Astrocyte (in vitro differentiated cells and primary cell): ENCODE measurements at places on chromosomes 5 and 9. TPM values are rescaled to one million over a fixed set of nuclear protein-coding genes. Genes with fewer than 3 reads are reported as not detected.
A peak's percentile ranks its signal among the peaks of the same experiment; 100 is the strongest.

KIF24 gene
- 0.79 and 0.86 TPM in 2 replicates for total RNA-seq

MAMDC4 gene
- total RNA-seq: 8.5 and 9.3 TPM in 2 replicates

DDX31 gene
- total RNA-seq: 20.2 and 20.5 TPM in 2 replicates

ZDHHC11B gene
- 0.23 and 0.29 TPM in 2 replicates for total RNA-seq

IRX4 gene
- 0.53 and 0.68 TPM in 2 replicates for total RNA-seq

KIAA0825 gene
- total RNA-seq: 2.5 and 2.9 TPM in 2 replicates

ZSWIM6 gene
- total RNA-seq: 33.8 and 40.1 TPM in 2 replicates

NR6A1 gene
- total RNA-seq: 14.5 and 20.8 TPM in 2 replicates

IL31RA gene
- 4.7 and 5.7 TPM in 2 replicates for total RNA-seq

GFI1B gene
- not detected in 2 replicates for total RNA-seq

GRCh38 chr5:178235588-178235974 lies 3.0 kb upstream of the PHYKPL start:
- peaks cover 20% of the 10 kb centered on the region for H3K4me1 ChIP-seq
- DNase-seq: no peak
- no peaks in the 10 kb centered on the region for H3K36me3 ChIP-seq
- H3K27ac ChIP-seq: no peak overlapping the region

- H3K36me3 ChIP-seq: no peaks in the 10 kb centered on the region
- H3K27ac ChIP-seq: no peak overlapping the region
- H3K4me3 ChIP-seq: no peak overlapping the region
- no peak for DNase-seq
- H3K27me3 ChIP-seq: no peaks in the 10 kb centered on the region
These were observed 31.6 kb downstream of the DTWD2 start for GRCh38 chr5:118956727-118957126.

GRCh38 chr9:96395964-96396363 lies 12.5 kb upstream of the SLC35D2 start:
- H3K36me3 ChIP-seq: no peaks in the 10 kb centered on the region
- H3K27me3 ChIP-seq: no peaks in the 10 kb centered on the region
- no peak for DNase-seq
- H3K27ac ChIP-seq: no peak overlapping the region
- no peak overlapping the region for H3K4me3 ChIP-seq

- H3K27ac ChIP-seq: no peak overlapping the region
- H3K4me1 ChIP-seq: no peaks in the 10 kb centered on the region
- H3K36me3 ChIP-seq: peaks cover 63% of the 10 kb centered on the region
- H3K4me3 ChIP-seq: no peak overlapping the region
- no peaks in the 10 kb centered on the region for H3K27me3 ChIP-seq
These were observed 21.0 kb downstream of the TSC1 start for GRCh38 chr9:132923346-132923902.

- H3K27me3 ChIP-seq: no peaks in the 10 kb centered on the region
- no peaks in the 10 kb centered on the region for H3K4me1 ChIP-seq
- H3K27ac ChIP-seq: no peak overlapping the region
- H3K4me3 ChIP-seq: no peak overlapping the region
- peak; percentile 49 for DNase-seq
These were observed 68.1 kb downstream of the NIPBL start for GRCh38 chr5:36944607-36945225.

- peak overlapping the region; percentile 77 for H3K27ac ChIP-seq
- no peak overlapping the region for H3K4me3 ChIP-seq
- H3K27me3 ChIP-seq: no peaks in the 10 kb centered on the region
These were observed 136.7 kb downstream of the NUDT12 start for GRCh38 chr5:103425686-103426454.

DNA sequence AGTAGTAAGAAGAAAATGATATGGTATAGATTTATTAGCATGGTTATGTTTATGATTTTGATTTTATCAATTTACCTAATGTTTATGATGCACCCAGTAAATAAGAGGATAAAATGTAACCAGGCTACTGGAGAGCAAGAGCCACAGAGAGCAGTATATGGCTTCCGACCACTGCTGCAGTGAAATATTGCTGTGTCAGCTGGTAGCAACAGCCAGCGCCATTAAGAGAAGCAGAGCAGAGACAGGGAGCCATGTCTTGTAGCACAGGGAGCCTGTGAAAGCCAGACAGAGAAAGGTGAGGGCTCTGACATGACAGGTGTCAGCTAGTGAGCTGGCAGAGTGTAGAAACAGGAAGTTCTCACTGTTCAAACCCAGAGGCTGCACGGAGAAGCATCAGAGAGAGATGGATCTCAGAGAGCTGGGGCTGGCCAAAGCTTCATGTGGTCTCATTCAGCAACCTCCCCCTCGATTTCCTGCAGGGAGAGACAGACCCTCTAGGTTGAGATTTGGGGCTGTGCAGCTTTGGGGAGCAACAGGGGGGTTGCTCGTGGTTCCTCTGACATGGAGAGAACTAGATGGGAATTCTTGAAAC lies 202.1 kb downstream of the MED10 start:
- no peak for DNase-seq
- H3K36me3 ChIP-seq: no peaks in the 10 kb centered on the region
- H3K27me3 ChIP-seq: no peaks in the 10 kb centered on the region
- H3K4me3 ChIP-seq: no peak overlapping the region

GRCh38 chr5:110441035-110441434 lies 285.4 kb downstream of the TMEM232 start:
- H3K4me1 ChIP-seq: no peaks in the 10 kb centered on the region
- H3K36me3 ChIP-seq: no peaks in the 10 kb centered on the region
- H3K4me3 ChIP-seq: no peak overlapping the region
- H3K27ac ChIP-seq: no peak overlapping the region
- peak; percentile 18 for DNase-seq

- H3K27me3 ChIP-seq: no peaks in the 10 kb centered on the region
- peak; percentile 87 for DNase-seq
- H3K4me1 ChIP-seq: peaks cover 16% of the 10 kb centered on the region
- H3K27ac ChIP-seq: no peak overlapping the region
These were observed 195.5 kb upstream of the CLINT1 start for GRCh38 chr5:158054223-158055110.

- no peak for DNase-seq
- H3K4me1 ChIP-seq: no peaks in the 10 kb centered on the region
- no peak overlapping the region for H3K4me3 ChIP-seq
- no peaks in the 10 kb centered on the region for H3K36me3 ChIP-seq
- no peak overlapping the region for H3K27ac ChIP-seq
- no peaks in the 10 kb centered on the region for H3K27me3 ChIP-seq
These were observed 185.8 kb upstream of the ELAVL2 start for GRCh38 chr9:24011881-24012280.

- no peak for DNase-seq
- peak overlapping the region; percentile 70 for H3K4me3 ChIP-seq
- H3K27ac ChIP-seq: peak overlapping the region; percentile 53
- H3K36me3 ChIP-seq: no peaks in the 10 kb centered on the region
These were observed 776 bp downstream of the APBA1 start for GRCh38 chr9:69671311-69671878.

GRCh38 chr5:95809414-95809960 lies 13.0 kb downstream of the GLRX start:
- peak; percentile 33 for DNase-seq
- H3K4me1 ChIP-seq: peaks cover 19% of the 10 kb centered on the region
- H3K27ac ChIP-seq: no peak overlapping the region
- no peaks in the 10 kb centered on the region for H3K27me3 ChIP-seq
- H3K36me3 ChIP-seq: peaks cover 4% of the 10 kb centered on the region

DNA sequence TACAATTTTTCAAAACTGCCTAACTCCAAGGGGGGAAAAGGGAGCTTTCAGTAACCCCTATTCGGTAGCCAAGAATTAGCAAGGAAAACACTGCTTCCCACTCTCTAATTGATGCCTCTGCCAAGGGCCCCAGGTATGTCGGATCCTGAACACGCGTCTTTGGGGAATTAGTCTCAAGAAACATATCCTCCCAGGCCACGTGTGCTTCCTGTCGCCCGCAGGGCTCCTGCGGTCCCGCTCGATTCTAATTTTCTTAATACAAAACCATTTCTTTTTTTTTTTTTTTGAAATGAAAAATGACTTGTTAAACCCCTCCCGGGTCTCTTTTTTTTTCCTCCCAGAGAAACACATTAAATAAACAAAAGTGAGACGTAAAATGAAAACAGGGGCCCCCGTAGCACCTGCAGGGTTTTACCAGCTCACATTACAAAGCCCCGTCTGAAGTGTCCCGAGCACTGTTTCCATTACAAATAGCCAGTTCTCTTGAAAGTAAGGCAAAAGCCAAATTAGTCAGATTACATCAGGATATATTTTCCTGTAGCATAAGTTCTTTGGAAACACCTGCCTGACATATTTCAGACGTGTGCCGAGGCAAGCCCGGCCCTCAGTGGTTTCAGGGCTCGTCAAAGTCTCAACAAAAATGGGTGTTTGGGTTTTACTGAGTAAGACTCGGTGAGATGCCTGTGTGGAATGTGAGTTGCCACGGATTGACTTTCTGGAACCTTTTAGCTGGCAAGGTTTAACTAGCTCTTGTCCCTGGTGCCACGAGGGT lies 21.5 kb downstream of the SMIM23 start:
- no peaks in the 10 kb centered on the region for H3K36me3 ChIP-seq
- no peaks in the 10 kb centered on the region for H3K4me1 ChIP-seq
- peak; percentile 73 for DNase-seq
- H3K27me3 ChIP-seq: peaks cover 17% of the 10 kb centered on the region
- no peak overlapping the region for H3K27ac ChIP-seq

- no peak overlapping the region for H3K4me3 ChIP-seq
- no peaks in the 10 kb centered on the region for H3K36me3 ChIP-seq
- no peak overlapping the region for H3K27ac ChIP-seq
- no peaks in the 10 kb centered on the region for H3K27me3 ChIP-seq
- no peak for DNase-seq
These were observed 480.5 kb downstream of the EBF1 start for GRCh38 chr5:158619083-158619788.

DNA sequence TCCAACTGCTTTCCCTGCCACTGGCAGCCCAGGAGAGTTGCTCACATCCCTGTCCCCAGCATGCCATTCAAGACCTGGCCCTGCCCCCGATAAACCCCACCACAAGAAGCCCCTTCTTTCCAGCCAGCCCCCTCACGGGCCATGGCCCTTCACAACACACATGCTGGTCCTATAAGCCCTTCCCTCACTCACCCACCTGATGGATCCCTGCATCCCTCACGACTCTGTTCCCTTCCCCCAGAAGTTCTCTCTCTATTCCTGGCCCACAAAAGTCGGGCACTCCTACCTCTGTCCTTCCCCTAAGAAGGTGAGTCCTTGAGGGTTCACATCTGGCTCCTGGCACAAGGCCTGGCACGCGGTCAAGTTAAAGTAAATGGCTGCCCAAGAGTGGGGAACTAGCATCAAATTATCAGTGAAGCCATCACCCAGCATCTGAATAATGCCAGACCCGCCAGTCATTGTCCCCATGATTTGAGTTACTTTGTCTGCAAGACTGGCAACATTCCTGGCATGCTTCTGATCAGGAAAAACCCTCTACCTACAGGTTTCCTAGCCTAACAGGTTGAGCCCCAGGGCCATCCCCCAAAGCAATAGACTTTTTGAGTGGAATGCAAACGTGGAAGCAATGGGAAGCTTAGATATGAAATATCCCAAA lies 65.9 kb downstream of the CRB2 start:
- no peak for DNase-seq
- H3K27ac ChIP-seq: no peak overlapping the region
- no peaks in the 10 kb centered on the region for H3K36me3 ChIP-seq
- no peak overlapping the region for H3K4me3 ChIP-seq
- peaks cover 3% of the 10 kb centered on the region for H3K27me3 ChIP-seq

- H3K27me3 ChIP-seq: no peaks in the 10 kb centered on the region
- H3K27ac ChIP-seq: no peak overlapping the region
- H3K36me3 ChIP-seq: no peaks in the 10 kb centered on the region
- no peaks in the 10 kb centered on the region for H3K4me1 ChIP-seq
- H3K4me3 ChIP-seq: no peak overlapping the region
These were observed 90.3 kb downstream of the AK8 start for GRCh38 chr9:132787748-132788159.

DNA sequence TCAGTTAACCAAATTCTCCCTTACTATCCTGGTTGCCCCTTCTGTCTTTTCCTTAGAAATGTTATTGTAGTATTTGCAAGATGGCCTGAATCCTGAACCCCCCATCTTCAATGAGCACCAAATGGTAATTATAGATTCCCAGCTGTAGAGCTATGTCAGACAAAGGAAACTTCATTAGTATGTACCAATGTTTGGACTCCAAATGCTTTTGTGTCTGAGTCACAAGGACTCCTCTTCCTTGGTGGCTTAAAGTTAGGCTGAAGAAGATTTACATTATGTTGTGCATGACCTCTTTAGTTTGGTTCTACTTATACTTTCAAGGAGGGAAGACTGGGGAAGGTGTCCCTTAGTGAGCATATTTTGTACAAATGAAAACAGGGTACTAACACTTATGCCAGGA lies 105.9 kb upstream of the CDKN2B start:
- DNase-seq: peak; percentile 74
- H3K36me3 ChIP-seq: no peaks in the 10 kb centered on the region
- H3K27ac ChIP-seq: peak overlapping the region; percentile 66
- H3K4me3 ChIP-seq: no peak overlapping the region

GRCh38 chr5:5592541-5592940 lies 170.1 kb downstream of the ICE1 start:
- no peak for DNase-seq
- no peak overlapping the region for H3K27ac ChIP-seq
- H3K27me3 ChIP-seq: no peaks in the 10 kb centered on the region
- H3K4me1 ChIP-seq: no peaks in the 10 kb centered on the region

GRCh38 chr5:2276101-2276500 lies 393.4 kb upstream of the IRX4 start:
- H3K4me3 ChIP-seq: no peak overlapping the region
- no peak overlapping the region for H3K27ac ChIP-seq
- H3K27me3 ChIP-seq: no peaks in the 10 kb centered on the region
- DNase-seq: no peak
- H3K4me1 ChIP-seq: no peaks in the 10 kb centered on the region
- no peaks in the 10 kb centered on the region for H3K36me3 ChIP-seq

DNA sequence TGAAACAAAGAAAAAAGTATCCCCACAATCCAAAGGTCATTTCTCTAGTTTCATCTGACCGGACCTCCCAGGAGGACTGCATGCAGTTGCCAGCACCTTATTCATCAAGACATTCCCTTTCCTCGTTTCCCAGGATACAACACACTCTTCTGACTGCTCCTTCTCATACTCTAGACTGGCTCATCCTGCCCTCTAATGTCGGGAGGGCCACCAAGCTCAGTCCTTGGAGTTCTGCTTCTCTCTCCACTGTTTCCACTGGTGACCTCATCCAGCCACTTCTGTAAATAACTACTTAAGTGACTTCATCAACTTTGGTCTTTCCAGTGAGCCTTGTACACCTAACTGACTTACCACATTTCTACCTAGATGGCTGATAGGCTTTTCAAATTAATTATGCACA lies 179.1 kb downstream of the EPB41L4A start:
- H3K27me3 ChIP-seq: no peaks in the 10 kb centered on the region
- no peak for DNase-seq
- no peaks in the 10 kb centered on the region for H3K36me3 ChIP-seq

DNA sequence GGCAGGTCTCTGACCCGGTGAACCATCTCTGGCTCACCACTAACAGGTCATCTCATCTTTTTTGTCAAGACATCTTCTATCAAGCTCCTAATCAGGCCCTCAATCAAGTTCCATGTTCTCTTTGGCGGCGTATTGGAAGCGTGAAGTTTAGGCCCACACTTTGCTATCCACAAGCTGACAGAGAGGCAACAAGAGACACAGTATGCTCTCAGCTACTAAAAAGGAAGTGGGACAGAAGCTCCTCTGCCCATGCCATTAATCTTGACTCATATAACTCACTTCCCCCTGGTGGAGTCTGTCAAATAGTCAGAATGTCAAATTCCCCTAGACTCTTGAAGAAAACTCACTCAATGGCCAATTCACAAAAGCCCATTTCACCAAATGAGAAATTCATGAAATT lies 77.6 kb upstream of the TMC1 start:
- H3K4me3 ChIP-seq: no peak overlapping the region
- no peaks in the 10 kb centered on the region for H3K36me3 ChIP-seq
- H3K27ac ChIP-seq: peak overlapping the region; percentile 7
- H3K4me1 ChIP-seq: peaks cover 37% of the 10 kb centered on the region
- no peak for DNase-seq
- no peaks in the 10 kb centered on the region for H3K27me3 ChIP-seq
